ENCODE measurements at places on chromosomes 6 and 20. TPM values are rescaled to one million over a fixed set of nuclear protein-coding genes. Genes with fewer than 3 reads are reported as not detected.

The IMPG1 gene
- 68.0 TPM for total RNA-seq

The BEND6 gene
- total RNA-seq: 5.8 TPM

The UBD gene
- total RNA-seq: not detected

The PDE10A gene
- total RNA-seq: 19.6 TPM

The SRSF12 gene
- 18.0 TPM for total RNA-seq

The STXBP5 gene
- total RNA-seq: 50.2 TPM

Data from camera-type eye (tissue), 1 donor.